Activated naive CD8-positive, alpha-beta T cell treated with anti-CD3 and anti-CD28 coated beads, Interleukin-2, amount 10 ng/mL, durations not matched to agents 7 days and 5 days (primary cell): ENCODE measurements at places on chromosomes 1 and 21.

DNA sequence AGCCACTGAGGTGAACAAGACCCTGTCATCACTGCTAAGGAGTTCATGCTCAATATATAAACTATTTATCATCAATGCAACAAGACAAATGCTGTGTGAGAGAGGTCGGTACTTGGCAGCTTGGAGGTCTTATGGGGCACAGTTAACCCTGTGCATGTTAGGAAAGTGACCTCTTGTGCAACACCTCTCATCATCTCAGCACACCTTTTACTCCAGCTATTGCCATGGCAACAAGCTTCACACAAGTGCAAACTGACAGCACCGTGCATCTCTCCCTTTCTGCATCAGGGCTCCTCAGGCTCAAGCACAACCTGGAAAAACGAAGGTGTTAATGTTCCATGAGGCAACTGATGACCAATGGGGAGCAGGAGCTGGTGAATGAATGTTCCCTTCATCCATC, 14.7 kb upstream of the MYSM1 start:
- DNase-seq: no peak

DNA sequence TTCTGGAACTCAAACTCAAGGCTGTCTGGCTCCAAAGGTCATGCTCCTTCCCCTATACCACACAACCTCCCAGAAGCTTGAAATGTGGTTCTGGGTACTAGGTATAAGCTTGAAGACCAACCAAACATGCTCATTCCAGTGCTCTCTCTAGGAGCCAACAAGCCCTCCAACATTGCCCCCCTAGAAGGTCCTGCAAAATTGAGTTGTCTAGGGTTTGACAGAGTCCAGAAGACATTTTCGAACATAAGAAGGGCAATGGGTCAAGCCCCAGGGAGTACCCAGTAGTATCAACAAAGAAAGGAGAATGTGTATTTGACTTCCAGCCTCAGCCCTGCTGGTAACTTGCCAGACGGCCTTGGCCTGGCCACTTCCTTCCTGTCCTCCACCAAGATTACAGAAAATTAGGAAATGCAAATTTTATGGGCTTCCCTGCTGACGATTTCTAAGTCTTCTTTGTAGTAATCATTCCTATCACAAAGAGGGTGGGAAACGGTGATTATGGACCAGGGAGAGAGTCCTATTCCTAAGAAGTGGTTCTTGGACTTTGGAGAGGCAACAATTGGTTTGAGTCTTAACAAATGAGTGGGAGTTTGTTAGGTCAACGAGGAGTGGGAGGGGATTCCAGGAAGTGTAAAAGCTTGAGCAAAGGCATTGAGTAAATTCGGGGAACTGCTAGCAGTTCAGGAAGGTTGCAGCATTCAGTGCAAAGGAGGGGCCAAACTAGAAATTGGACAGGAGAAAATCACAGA, 18.7 kb upstream of the SLAMF1 start:
- no peak for DNase-seq

- DNase-seq: no peak
Observed at GRCh38 chr1:180762796-180763195, 131.0 kb downstream of the XPR1 start.

- no peak for DNase-seq
Observed at GRCh38 chr1:217620814-217621213, 10.1 kb downstream of the GPATCH2 start.

GRCh38 chr1:241499910-241500309, 19.6 kb downstream of the FH start:
- DNase-seq: no peak

- DNase-seq: no peak
Observed at GRCh38 chr1:95108792-95109191, 8.4 kb upstream of the TLCD4 start.

DNA sequence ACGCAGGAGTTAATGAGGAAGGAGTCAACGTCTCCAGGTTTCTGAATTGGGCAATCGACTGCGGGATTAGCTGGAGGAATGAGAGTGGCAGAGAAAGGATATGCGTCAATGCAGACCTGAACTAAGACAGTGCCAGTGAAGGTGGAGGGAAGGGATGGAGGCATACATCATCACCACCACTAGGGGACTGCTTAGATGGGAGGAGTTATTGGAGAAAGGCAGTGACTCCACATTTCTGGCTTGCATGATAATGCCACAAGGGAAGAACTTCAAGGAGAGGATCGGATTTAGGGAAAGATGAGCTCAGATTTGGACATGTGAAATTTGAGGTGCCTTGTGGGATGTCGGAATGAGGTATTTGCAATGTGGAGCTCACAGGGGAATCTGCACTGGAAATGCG, 17.5 kb downstream of the VASH2 start:
- DNase-seq: no peak

DNA sequence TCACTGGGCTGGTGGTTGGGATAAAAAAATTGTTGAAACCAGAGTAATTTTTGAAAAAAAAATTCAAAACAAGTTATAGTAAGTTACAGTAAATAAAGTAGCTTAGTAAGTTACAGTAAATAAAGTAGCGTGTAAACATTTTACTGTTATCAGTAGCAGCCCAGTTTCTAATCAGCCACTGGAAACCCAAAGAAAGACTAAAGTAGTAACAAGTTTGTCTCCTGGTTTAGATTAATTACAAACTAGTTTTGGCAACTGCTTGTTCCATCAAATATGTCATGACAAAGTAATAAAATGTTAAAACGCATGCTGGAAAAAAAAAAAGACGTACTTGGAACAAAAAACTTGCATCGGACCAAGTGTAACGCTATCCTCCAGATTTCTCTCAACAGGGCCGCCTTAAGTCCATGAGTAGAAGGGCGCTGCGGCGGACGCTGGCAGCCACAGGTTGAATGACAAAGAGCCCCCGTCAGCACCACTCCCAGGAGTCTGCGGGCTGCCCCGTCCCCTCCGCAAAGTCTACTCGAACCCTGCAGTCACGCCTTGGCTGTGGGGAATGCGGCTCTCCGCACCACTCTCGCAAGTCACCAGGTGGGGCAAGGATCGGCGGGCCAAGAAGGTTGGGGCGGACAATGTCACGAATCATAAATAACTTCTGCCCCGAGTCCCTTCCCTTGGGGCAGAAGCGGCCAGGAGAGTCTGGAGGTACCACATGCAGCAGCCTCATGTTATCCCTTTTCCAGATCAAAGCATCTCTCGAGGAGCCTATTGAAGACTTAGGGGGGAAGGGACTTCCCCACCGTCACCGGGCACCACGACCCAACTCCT, 837 bp downstream of the SLC16A1 start:
- DNase-seq: peak; percentile 73

DNA sequence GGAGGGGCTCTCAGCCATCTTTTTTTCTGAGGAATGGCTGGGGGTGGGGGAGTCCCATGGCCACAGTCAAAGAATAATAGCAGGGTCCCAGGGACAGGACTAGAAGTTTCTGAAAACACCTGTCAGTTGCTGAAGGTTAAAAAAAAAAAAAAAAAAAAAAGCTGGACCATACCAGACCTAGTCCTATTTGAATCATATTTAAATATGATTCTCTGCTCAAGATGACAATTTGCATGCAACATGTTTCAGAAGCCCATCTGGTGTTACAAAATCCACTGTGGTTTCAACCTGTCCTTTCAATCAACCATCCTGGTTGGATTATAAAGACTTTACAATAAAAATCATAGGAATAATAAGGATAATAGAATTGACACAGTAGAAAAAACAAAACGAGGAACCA, 153.7 kb downstream of the TENT5C start:
- DNase-seq: no peak

GRCh38 chr1:25922971-25923552, 16.8 kb upstream of the STMN1 start:
- peak; percentile 38 for DNase-seq

DNA sequence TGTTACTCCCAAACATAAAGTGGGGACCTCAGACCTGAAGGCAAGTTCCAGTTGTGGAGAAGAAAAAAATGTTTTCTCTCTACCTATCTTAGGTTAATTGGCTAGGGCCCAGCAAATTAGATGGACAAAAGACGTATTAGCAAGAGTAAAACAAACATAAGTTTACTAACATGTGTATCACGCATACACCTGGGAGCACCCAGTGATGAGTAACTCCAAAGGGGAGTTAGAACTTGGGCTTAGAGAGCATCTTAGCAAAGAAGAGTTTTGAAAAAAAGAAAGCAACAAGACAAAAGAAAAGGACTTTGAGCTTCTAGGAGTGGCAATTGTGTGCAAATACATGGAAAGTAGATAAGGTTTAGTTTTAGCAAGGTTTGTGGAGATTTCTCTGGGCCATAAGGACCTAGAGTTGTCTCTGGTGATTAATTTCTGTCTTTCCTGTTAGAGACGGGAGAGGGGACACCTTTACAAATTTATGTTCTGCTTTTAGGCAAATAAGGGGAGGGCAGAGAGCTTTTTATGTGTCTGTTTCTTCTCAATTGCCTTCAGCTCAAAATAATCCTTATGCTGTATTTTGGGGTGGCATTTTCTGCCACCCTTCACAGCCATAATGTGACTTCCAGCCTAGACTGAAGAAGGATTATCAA, 76.7 kb upstream of the PTGFRN start:
- no peak for DNase-seq

- no peak for DNase-seq
Observed at GRCh38 chr1:21522525-21523038, 13.4 kb downstream of the ALPL start.

DNA sequence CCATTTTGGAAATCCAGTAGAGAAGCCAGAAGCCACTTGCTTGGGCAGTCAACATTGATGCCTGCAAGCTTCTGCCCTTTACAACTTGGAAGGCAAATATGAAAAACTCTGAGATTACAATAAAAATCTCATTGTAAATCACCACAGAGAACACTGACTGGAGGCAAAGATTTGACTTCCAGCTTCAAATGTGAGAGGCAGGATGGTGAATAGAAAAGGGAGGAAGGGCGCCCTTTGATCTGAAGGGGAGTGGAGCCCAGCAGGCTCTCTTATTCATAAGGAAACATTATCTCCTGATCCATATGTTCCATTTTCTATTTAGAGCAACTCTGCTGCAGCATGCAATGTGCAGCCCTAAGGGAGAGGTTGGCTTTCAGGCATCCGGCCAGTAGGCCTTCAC, 348.3 kb downstream of the AJAP1 start:
- no peak for DNase-seq

DNA sequence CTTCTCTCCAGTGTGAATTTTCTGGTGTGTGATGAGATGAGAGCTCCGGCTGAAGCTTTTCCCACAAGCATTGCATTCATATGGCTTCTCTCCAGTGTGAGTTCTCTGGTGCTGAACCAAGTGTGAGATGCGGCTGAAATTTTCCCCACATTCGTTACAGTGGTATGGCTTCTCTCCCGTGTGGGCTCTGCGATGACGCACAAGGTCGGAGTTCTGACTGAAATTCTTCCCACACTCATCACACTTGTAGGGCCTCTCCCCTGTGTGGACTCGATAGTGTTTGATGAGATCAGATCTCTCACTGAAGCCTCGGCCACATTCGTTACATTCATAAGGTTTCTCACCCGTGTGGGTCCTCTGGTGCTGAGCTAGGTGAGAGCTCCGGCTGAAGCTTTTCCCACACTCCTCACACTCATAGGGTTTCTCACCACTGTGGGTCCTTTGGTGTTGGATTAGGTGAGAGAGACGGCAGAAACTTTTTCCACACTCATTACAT, 7.4 kb downstream of the ZNF436 start:
- no peak for DNase-seq

DNA sequence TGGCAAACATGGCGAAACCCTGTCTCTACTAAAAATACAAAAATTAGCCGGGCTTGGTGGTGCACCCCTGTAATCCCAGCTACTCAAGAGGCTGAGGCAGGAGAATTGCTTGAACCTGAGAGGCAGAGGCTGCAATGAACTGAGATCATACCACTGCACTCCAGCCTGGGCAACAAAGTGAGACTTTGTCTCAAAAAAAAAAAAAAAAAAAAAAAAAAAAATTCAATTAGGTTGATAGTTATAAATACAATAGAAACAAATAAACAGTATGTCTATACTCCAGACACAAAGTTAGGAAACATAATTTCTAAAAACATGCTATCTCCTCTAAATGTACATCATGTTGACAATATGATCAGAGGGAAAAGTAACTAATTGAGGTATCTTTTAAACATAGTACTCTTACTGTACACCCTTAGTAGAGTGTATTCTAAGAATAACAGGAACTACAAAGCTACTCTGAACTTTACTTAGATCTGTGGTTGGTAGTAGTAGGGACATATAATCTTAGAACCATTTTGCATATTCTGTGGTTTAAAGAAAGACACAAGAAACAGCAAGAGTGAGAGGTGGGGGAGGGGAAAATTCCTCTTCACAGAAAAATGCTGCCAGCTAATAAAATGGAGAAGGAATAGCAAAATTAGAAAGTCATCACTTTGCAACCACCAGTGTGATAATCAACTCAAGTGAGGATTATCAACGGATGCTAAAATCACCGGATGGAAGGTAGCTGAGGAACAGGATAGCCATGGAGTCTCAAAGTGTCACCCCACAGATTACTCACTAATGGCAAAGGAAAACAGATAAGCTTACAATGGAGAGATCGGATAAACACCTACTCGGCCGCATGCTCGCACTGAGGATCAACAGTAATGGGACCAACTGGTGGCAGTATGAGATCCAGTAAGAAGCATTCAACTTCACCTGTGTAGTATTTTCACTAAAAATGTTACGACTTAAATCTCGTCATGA, 35.0 kb downstream of the MTOR start:
- DNase-seq: no peak

DNA sequence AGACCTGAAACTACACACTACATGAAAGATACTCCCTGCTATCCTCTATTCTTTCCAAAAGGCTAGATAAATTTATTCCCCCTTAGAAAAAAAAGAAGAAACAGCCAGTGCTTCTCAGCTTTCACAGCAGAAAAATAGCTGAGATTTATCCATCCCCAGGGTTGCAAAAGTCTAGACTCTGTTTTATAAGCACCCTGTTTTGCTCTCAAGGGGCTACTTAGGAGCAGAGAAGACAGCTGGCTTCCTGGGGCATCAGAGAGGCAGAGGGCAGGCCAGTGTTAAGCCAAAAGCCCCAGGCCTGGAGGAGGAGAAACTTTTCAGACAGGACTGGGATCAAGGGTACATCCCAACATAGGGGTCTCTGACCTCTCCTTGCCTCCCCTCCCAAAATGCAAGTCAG, 3.9 kb downstream of the LAMB3 start:
- no peak for DNase-seq

- DNase-seq: no peak
Observed at GRCh38 chr1:160666079-160666442, 19.2 kb upstream of the SLAMF1 start.

- no peak for DNase-seq
Observed at GRCh38 chr1:37570528-37571334, 14.0 kb downstream of the DNALI1 start.

DNA sequence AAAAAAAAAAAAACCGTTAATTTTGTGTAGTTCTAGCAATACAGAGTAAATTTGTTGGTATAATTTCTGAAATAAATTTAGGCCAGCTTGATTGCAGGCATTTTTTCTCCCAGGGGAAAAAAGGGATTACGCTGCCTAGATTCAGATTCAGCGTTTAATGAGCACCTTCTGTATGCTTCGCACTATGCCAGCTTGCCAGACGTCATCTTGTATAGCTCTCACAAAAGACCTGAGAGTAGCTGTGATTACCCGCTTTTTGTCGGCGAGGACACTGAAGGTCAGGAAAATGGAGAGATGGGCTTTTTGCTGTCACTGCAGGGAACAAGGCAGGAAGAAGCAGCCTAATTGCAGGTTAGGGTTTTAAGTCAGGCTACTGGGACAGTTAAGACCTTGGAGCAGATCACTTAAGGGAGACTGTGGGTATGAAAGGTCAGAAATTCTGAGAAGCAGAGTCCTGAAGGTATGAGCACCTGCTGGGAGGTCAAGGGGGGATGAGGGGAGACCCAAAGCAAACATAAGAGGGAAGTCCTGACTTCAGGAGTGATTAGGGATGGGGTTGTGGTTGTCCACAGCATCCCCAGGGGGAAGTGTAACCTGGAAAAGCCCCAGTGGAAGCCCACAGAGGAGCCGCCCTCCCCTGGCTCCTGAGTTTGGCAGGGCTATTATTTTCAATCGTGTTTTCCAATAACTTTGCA, 39.0 kb downstream of the TMCC2 start:
- DNase-seq: no peak
